ENCODE measurements at places on chromosomes 7 and 10.

- DNase-seq: no peak
Measured at GRCh38 chr10:34187201-34187600, 627.9 kb downstream of the PARD3 start.

GRCh38 chr10:34262985-34263384 lies 552.1 kb downstream of the PARD3 start:
- DNase-seq: no peak

GRCh38 chr10:24193330-24193729 lies 15.6 kb upstream of the KIAA1217 start:
- DNase-seq: no peak

DNA sequence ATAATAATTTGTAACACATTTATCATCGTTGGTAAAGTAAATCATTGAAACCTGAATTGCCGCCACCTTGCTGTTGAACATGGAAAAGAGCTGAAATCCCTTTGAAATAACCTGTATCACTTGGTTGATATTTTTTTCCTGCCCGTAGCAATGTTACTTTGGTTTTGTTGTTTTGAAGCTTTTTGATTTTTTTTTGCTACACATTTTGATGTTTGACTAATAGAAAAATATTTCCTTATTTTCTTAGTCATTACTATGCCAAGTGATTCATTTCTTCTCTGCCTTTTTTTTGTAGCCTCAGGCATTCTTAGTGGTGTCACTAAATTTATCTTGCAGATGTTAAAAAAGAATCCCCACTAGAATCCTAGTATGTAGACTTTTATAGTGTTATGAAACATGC lies 235.1 kb upstream of the MEOX2 start:
- DNase-seq: no peak

GRCh38 chr7:113144817-113145216 lies 26.5 kb upstream of the SMIM30 start:
- DNase-seq: no peak

DNA sequence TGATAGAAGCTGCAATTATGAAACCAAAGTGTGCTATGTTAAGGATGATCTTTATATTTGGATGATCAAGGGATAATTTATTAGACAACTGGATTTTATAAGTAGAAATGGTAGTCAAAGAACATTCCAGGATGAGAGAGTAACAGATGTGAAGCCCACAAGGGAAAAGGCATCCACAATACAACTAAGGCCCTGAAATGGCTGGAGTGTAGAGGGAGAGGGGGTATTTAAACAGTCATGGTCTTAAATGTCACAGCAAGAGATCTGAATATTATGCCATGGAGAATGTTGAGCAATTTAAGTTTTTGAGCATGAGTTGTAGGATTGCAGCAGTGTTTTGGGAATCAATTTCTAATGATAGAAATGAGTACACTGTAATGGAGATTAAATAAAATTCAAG lies 282.3 kb upstream of the DKK1 start:
- DNase-seq: no peak

GRCh38 chr10:96370584-96371157 lies 11.9 kb upstream of the OPALIN start:
- DNase-seq: peak; percentile 41

- DNase-seq: no peak
Measured at GRCh38 chr10:104548090-104548489, 93.0 kb upstream of the SORCS3 start.

GRCh38 chr10:44651834-44652233 lies 259.3 kb upstream of the TMEM72 start:
- DNase-seq: no peak

- no peak for DNase-seq
Measured at GRCh38 chr10:66780796-66781195, 145.0 kb upstream of the LRRTM3 start.

DNA sequence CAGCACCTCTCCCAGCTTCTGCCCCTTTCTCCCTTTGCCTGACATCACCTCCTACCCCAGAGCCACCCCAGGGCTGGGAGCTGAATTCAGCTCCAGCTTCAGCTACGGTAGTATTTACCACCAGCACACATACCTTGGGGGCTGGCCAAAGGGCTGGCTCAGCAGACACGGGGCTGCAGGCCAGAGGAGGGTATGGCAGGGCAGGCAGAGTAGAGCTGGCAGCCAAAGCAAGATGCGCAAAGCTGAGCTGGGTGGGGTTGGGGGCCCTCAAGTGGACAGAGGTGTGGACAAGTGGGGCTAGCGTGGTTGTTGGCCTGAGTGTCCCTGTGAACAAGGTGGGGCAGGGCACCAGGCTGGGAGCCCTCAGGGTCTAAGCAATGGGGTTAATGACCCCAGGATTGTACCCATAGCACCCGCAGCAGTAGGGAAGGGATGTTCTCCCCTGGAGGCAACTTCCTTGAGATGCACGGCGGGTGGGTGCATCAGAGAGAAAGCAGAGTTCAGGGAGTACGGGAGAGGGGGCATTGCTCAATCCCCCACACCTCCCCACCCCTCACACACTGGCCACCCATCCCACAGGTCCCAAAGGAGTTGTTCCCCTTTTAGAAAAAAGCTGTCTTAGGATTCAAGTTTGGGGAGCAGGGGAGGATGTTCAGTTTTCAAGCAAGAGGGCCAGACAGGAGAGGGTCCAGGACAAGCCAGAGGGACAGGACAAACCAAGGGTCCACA lies 8.0 kb downstream of the VSIR start:
- no peak for DNase-seq

DNA sequence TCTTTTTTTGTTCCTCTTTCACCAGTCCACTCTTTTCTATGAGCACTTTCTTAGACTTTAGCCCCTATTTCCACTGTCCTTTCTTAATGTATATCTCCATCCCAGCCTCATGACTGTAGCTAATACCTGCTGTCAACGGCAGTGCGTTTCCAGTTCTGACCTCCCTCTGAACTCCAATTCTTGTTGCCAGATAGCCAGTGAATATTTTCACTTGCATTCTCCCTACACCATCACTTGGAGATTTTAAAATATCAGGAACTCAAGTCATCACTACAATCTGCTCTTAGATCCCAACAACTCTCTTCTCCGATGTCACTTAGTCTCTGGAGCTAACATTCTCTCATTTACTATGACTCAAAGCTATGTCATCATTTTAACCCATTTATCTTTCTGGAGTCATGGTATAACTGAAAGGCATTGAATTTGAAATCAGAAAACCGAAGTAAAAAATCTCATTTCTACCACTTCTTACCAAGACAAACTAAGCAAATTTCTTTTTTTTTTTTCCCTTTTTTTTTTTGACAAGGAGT lies 5.1 kb upstream of the SLC16A12 start:
- no peak for DNase-seq

DNA sequence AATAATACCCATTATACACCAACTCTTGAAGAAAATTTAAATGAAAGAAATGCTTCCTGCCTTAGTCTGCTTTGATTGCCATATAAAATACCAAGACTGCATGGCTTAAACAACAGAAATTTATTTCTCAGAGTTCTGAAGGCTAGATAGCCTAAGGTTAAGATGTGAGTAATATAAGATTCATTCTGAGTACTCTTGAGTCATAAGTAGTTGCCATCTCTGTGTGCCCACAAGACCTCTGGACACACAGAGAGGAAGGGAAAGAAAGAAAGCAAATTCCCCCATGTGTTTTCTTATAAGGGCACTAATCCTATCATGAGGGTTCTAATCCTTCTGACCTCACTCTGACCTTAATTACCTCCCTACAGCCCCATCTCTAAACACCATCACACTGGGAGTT lies 201.2 kb downstream of the PTN start:
- no peak for DNase-seq

Data from NCI-H146 (cell line).